ENCODE measurements at places on chromosomes 7 and 10.
A peak's percentile ranks its signal among the peaks of the same experiment; 100 is the strongest.

GRCh38 chr10:29481906-29482440, 152.8 kb downstream of the SVIL start:
- no peak for ATAC-seq

DNA sequence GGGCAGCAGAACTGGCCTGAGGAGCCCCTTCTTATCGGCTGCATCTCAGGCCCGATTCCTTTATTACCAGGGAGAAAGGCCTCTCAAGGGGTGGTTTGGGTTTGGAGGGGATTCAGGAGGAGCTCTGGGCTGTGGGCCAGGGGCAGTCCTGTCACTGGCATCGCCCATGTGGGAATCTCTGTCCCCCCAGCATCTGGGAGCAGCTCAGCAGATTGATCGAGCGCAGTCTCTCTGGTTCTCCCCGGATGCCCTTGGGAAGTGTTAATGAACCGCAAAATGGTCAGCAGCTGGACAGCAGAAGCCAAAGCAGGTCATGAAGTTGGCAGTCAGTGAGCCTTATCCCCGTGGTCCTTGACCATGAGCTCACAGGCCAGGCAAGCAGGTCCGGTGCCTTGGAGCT, 104.4 kb upstream of the ANLN start:
- no peak for ATAC-seq

DNA sequence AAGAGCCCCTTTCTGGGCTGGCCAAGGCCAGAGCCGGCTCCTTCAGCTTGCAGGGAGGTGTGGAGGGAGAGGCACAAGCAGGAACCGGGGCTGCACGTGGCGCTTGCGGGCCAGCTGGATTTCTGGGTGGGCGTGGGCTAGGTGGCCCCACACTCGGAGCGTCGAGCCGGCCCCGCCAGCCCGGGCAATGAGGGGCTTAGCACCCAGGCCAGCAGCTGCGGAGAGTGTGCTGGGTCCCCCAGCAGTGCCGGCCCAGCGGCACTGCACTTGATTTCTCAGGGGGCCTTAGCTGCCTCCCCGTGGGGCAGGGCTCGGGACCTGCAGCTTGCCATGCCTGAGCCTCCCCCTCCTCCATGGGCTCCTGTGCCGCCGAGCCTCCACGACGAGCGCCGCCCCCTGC, 48.1 kb downstream of the SH2D4B start:
- ATAC-seq: no peak

- no peak for ATAC-seq
These were observed 183.1 kb downstream of the CHN2 start for GRCh38 chr7:29377718-29378117.

DNA sequence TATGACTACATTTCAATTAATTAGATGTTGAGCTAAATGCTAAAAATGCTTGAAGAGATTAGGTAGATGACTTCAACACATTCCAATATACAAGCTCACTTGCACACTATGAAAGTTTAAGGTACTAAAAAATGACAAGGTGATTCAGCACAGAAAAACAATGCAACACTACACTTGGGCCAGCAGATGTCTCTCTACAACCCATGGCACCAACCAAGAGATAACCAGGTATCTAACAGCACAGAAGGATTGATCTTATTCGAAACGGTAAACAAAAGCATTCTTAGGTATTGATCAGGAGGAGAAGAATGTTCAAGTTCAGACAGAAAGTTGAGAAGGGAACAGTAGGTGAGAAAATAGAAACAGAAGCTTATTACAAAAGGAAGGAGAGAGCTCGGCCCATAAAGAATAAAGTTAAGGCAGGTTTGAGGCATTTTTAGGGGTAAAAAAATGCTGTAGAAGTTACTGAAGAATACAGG, 248.2 kb upstream of the KLF14 start:
- peak; percentile 79 for ATAC-seq

DNA sequence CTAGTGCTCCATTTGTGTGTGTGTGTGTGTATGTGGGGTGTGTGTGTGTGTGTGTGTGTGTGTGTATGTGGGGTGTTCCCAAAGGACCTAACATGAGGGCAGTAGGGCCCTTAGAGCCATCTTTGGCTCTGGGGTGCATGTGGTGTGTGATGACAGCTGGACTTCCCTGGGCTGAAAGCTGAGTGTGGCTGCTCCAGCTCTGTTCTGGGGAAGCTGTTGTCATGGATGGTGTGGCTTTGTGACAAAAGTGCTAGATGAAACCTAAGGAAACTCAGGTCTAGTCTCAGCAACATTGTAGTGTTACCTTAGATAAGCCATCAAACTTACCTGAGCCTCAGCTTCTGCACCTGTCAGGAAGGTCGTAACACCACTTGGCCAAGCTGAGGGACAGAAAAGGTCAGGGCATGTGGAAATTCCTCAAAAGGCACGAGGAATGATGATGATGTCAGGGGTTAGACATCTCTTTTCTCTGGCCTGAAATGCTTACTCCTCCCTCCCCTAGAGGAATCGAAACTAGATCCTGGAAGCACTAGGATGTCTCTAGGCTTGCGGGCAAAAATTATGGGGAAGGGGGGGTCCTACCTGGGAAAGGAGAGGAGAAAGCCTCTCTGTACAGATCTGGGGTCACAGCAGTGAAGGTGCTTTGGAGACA, 115.4 kb downstream of the RPS24 start:
- ATAC-seq: no peak

DNA sequence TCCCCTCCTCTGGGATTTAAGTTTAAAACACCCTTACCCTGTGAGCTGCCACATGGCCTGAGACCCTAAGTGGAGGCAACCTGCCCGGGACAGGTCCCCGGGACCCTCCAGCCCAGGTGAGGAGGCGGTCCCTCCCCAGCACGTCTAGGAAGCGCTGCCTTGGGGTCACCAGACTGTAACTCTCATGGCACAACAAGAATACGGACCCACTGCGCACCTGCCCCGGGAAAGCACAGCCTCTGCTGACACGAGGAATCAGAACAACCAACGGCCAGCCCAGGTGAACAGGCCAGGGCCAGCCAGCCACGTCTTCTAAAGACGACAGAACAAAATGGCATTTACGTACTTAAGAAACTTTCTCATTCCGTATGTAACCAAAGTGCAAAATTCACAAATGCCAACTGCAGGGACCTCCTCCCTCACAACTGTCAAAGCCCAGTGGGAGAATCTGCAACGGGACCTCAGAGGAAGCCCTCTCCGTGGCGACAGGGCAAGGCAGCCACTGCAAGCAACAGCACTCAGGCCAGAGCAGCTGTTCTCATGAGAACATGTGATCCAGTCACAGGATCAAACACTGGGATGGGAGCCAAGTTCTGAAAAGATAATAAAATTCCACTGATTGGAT, 208.4 kb downstream of the DIP2C start:
- no peak for ATAC-seq

DNA sequence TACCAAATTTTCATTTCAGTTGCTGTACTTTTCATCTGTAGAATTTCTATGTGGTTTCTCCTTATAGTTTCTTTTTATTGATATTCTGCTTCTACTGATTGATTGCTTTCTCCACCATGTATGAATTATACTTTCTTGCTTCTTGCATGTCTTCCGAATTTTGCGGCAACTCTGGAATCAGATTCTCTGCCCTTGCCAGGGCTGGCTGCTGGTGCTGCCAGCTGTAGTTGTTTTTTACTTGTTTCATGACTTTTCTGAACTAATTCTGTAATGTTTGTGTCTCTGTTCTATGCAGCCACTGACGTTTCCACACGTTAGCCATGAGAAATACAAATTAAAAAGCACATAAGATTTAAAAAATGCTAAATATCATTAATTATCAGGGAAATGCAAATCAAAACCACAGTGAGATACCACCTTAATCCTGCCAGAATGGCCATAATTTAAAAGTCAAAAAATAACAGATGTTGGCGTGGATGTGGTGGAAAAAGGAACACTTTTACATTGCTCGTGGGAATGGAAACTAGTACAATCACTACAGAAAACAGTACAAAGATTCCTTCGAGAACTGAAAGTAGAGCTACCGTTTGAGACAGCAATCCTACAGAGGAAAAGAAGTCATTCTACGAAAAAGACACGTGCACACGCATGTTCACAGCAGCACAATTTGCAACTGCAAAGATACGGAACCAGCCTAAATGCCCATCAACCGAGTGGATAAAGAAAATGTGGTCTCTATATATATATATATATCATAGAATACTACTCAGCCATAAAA, 51.5 kb downstream of the MAD1L1 start:
- ATAC-seq: no peak

GRCh38 chr10:105644091-105644490, 1003.0 kb downstream of the SORCS3 start:
- ATAC-seq: no peak

- ATAC-seq: no peak
These were observed 29.0 kb downstream of the VPS41 start for GRCh38 chr7:38880035-38880434.

DNA sequence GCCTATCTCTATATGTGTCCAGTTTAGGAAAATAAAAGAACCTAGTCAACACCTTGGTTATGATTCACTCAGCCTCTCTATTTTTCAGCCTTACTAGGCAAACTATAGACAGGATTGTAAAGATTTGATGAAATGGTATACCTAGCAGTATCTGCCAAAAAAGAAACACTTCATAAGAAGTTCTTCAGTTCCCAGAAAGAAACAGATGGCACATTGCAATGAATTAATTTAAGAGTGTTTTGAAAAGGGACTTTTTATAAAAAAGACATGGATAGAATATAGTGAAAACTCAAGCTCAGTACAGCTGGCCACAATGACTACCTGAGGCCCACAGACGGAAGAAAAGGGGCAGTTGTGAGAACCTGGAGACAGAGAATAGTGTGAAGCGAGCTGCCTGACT, 40.6 kb upstream of the RTKN2 start:
- ATAC-seq: no peak

- no peak for ATAC-seq
These were observed 89.2 kb upstream of the FGL2 start for GRCh38 chr7:77288676-77289320.
